ENCODE measurements at places on chromosomes 3 and 15.

GRCh38 chr15:68676926-68677325 is 98.1 kb downstream of the CORO2B start:
- no peak for DNase-seq

DNA sequence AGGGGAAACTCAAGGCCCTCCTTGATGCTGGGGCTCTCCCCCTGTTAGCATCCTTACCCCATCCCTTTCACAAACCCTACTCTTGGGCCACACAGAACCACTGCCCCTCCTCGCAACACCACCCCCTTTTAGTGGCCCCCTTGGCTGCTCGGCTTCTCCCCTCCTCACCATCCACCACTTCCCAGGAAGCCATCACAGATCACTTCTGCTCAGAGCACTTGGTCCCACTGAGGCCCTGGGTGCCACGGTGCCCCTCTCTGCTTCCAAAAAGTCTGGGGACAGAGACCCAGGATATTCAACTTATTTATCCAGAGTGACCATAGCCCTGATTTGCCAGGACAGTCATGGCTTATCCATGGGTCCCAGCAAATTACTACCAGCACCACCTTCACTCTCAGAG is 2.4 kb downstream of the RHCG start:
- DNase-seq = no peak

DNA sequence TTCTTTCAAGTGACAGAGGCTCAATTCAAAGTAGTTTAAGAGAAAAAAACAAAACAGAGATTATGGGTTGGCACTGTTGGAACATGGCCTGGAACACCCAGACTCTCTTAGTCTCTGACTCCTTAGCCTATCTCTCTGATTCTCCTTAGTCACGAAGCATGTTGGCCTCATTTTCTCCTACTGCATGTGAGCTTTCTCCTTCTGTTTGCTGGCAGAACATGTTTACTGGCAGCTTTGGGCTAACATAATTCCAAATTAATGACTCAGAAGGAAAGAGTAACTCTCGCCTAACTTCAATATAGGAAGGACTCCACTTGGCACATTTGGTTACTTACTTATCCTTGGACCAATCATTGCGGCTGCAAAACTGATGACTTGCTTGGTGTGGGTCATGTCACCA is 21.7 kb upstream of the CCDC39 start:
- DNase-seq = no peak

GRCh38 chr3:126344380-126345041 is 12.7 kb downstream of the KLF15 start:
- DNase-seq = no peak

DNA sequence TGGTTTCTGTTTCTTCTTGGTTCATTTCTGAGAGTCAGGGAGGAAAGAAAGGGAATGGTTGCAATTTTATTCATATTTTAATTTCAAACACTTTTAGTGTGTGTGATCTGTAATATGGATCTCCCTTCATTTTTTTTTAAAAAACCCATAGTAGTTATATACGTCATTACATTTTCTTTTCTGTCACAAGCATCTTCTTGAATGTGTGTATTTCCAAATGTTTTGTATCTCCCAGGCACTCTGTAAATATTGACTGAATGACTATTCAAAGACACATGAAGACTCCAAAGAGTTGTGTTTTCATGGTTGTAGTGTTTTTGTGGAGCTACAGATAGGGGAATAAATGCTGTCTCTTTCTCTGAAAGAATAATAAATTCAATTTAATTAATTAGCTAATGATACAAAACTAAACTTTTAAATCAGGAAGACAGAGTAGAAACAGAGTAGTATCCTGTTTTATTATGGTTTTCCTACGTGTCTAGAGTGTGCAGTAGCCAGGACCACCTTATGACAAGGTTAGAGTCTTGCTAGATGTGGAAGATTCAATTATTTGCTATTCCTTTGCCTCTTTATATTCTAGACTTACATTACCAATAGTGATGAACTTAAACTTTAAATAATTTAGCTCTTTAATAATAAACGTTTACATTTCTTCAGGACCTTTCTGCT is 35.5 kb downstream of the NECTIN3 start:
- DNase-seq = no peak

DNA sequence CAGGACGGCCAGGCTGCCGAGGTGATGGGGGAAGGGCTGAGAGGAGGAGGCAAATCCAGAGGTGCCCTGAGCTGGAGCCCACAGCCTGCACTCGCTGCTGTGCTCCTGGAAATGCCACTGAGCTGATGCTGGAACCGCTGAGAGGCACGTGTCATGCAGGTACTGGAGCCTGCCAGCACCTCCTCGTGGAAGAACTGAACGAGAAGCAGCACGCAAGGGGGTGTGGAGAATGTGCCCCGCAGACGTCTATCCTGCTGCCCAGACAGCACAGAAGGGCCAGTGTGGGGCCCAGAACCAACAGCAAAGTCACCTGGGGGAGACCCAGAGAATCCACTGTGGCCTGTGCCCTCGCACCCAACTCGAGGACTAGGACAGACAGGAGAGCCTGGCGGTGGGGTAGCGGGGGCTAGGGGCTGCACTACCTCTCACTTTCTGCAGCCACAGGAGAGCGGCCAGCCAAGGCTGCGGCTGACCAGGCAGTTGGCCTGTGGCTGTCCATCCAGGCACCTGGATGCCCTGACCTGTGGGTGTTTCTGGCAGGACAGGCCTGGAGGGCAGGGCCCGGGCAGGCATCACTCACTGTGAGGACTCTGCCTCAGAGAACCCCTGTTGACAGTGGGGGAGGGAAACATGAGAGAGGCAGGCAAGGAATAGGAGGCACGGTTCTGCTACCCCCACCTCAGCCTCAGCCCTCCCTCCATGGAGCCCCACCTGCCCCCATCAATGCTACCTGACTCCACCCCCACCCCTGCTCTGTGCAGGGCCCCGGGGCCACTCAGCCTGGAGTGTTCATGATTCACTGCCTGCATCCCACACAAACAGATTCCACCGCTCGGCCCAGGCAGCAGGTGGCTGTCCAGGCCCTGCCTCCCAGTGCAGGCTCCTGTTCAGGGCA is 213.1 kb downstream of the TBC1D2B start:
- DNase-seq = no peak

DNA sequence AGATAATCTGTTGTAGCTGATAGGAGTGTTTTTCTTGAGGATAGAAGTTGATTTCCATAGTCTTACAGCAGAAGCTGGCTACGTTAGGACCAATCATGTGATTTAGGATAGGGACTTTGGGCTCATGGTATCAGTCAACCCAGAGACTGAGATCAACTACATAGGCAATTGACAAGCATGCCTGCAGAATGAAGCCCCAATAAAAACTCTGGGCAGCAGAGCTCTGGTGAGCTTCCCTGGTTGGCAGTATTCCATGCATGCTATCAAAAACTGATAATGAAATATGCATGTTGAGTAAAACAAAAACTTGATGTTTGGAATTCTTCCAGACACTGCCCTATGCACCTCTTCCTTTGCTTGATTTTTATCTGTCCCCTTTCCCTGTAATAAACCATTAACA is 38.0 kb downstream of the SUCNR1 start:
- DNase-seq = no peak

GRCh38 chr15:73165844-73166243 is 113.6 kb downstream of the NEO1 start:
- DNase-seq = no peak

DNA sequence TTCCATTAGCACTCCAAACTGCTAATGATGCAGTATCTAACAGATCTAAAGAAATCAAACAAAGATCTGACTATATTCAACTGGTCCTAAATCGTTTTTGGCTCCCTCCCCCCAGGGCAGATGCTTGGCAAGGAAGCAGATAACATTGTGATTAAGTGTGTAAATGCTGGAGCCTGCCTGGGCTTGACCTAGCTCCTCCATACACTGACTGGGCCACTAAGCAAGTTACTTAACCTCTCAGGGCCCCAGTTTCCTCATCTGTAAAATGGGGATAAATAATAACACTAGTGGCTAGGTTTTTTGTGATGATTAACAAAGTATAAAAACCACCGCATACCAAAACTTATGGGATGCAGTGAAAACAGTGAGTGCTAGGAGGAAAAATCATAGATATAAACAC is 9.2 kb downstream of the EID1 start:
- DNase-seq = no peak

DNA sequence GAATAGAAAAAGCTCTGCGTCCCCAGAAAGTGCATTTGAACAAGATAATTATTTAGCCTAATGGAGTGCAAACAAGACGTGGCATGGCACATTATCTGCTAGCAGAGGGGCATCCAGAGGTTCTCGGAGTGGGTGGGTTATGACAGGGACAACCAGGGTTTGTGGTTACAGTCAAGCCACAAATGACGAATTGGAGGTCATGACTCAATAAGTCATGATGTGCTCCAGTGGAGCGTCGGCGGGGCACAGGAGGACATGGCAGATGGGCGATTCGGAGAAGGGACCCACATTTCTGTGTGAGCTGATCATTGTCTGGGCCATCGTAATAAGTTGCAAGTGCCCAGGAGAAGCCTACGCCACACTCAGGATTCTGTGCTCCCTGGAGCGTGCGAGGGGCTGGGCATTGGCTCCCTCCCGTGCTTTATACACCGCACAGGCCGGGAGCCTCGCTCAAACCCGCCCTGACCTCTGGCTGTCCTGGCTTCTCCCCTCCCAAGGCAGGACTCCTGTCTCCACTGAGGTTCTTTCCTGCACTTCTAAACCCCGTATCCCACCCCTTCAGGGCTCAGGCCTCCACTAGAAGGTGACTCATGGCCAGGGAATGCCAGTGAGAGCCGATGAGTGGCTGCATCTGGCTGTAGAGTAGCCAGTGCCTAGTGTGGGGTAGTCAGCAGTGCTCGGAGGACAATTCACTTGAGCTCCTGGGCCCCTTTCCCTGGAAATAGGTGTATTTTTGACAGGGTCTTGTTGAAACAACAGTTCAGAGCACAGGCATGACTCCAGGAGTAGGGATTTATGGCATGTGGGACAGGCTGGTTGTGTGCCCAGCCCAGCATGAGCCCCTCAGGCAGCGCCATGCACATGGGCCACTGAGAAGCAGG is 67.4 kb downstream of the GRIP2 start:
- DNase-seq = no peak

DNA sequence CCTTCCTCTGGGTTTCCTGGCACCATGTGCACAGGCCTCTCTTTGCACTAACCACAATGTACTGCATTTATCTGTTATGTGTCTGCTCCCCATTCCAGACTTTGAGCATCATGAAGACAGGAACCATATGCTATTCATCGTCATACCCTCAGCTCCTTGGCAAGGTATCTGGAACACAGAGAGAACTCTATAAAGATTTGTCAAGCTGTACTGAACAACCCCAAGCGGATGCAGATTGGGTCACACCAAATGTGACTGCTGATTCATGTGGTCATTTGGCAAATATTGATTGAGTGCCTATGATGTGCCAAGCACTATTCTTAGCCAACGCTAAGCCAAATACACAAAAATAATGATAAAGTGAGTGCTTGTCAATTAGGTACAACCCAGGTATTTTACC is 7.5 kb upstream of the MEGF11 start:
- no peak for DNase-seq

DNA sequence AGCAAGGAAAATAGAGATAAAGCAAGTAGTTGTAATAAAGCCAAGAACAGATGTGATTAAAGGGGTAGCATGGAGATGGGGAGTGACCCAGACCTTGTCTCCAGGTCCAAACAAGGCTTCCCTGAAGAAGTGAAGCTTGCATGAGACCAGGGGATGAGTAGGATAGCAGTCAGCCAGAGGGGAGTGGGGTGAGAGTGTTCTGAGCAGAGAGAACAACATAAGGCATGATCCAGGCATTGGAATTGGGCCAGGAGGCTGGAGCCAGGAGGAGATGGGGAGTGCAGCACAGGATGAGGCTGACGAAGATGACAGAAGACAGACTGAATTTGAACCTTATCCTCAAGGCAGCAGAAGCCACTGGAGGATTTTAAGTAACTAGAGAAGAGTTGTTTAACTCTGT is 7.2 kb downstream of the TMOD2 start:
- DNase-seq = no peak

DNA sequence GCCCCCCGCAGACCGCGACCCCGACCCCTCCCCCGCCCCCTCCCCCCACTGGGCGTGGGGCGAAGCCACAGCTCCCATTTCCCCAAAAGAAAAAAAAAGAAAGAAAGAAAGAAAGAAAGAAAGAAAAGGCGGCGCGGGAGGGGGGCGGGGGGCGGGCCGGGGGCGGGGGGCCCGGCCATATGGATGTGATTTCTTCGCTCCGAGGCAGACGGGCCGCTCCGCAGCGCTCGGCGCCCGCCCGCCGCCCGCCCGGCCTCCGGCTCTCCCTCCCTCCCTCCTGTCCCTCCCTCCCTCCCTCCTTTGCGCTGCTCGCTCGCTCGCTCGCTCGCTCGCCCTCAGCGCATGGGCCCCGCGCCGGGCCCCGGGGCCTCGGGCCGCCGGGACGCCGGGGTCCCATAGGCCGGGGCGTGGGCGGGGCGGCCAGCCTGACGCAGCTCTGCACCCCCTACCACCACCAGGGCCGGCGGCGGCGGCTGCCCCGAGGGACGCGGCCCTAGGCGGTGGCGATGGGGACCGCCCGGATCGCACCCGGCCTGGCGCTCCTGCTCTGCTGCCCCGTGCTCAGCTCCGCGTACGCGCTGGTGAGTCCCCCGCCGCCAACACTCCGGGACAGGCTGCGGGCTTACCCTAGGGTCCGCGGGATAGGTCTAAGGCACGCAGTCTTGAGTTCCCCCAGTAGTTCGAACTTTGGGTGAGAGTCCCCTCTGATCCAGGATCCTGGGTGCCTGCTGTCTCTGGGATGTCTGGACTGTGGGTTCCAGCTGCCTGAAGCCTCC is 5.7 kb downstream of the PTH1R start:
- no peak for DNase-seq

DNA sequence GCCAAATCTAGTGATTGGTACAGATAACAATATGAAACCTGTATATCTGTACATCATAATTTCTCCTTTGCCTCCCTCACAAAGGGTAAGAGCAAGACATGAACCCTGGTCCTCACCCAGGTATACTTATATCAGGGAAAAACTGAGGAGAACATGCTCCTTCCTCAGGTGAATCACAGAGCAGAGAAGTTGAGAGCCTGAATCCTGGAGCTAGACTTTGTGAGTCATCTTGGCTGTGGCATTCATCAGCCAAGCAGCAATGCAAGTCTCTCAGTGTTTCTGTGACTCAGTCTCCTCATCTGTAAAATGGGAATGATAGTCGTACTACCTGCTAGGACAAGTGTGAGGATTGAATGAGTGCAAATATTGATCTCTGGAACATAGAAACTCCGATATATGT is 165.7 kb upstream of the ADAMTS9 start:
- DNase-seq = no peak

- no peak for DNase-seq
Measured at GRCh38 chr3:16741890-16742289, 136.7 kb upstream of the DAZL start.
